Stimulated activated CD4-positive, alpha-beta T cell treated with anti-CD3 and anti-CD28 coated beads, TNF-alpha, amount 100 ng/mL, for 48 hours (primary cell): ENCODE measurements at places on chromosomes 5 and 9.

- DNase-seq: no peak
Measured at GRCh38 chr9:97575673-97576200, 57.4 kb downstream of the TSTD2 start.

DNA sequence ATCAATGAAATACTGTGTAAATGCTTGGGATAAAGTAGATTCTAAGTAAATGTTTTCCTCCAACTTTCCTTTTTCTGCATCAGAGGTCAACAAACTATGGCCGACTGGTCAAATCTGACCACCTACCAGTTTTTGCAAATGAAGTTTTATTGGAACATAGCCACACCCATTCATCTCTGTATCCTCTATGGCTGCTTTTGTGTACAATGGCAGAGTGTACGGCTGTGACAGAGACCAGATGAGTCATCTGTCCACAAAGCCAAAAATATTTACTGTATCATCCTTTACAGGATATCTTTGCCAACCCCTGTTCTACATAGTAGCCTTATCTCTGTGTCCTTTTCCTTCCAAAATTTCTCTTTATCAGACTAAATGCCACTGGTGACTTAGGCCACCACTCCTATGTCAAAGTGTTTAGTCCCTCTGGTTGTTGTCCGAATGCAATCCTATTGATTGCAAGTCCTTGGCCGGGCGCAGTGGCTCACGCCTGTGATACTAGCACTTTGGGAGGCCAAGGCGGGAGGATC, 218.4 kb upstream of the KLF4 start:
- no peak for DNase-seq

- no peak for DNase-seq
Measured at GRCh38 chr5:80116465-80116864, 81.3 kb downstream of the THBS4 start.

- no peak for DNase-seq
Measured at GRCh38 chr5:36378551-36378950, 76.8 kb upstream of the RANBP3L start.
